Smooth muscle cell of the umbilical artery (primary cell): ENCODE measurements at places on chromosomes 11 and 22. TPM values are rescaled to one million over a fixed set of nuclear protein-coding genes. Genes with fewer than 3 reads are reported as not detected.

Gene BTBD18
- not detected in 2 replicates for total RNA-seq

Gene SCGB1C1
- not detected in 2 replicates for total RNA-seq

Gene LRRC56
- 0.89 and 1.0 TPM in 2 replicates for total RNA-seq

Gene PDGFD
- total RNA-seq: 0.83 and 3.0 TPM in 2 replicates
